Right lobe of liver (tissue), 6 donors: ENCODE measurements at places on chromosomes 12 and 14. TPM values are rescaled to one million over a fixed set of nuclear protein-coding genes. Genes with fewer than 3 reads are reported as not detected.
A peak's percentile ranks its signal among the peaks of the same experiment; 100 is the strongest.

DNA sequence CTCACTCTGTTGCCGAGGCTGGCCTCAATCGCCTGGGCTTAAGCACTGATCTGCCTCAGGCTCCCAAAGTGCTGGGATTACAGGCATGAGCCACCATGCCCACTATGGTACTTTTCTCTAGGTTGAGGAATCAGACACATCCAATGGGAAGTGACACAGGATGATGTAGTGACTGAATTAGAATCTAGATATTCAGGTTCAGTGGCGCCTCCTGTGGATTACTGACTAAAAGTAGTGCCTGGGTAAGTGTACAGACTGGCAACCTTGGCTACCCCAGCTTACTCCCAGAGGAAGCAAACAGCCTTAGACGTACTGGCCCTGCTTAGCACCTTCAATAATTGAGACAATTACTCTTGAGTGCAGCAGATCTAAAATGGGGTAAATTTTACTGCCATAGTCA lies 22.8 kb downstream of the GALNT8 start:
- H3K4me3 ChIP-seq = no peak overlapping the region
- no peaks in the 10 kb centered on the region for H3K4me1 ChIP-seq
- H3K27me3 ChIP-seq = no peaks in the 10 kb centered on the region
- DNase-seq = no peak
- H3K27ac ChIP-seq = no peak overlapping the region

GRCh38 chr12:29781705-29782266 lies 2.0 kb downstream of the TMTC1 start:
- no peaks in the 10 kb centered on the region for H3K4me1 ChIP-seq
- no peak overlapping the region for H3K4me3 ChIP-seq
- DNase-seq = no peak
- no peaks in the 10 kb centered on the region for H3K36me3 ChIP-seq
- no peaks in the 10 kb centered on the region for H3K27me3 ChIP-seq

- no peak overlapping the region for H3K27ac ChIP-seq
- H3K36me3 ChIP-seq = no peaks in the 10 kb centered on the region
Observed at GRCh38 chr12:106045251-106045674, 93.5 kb downstream of the NUAK1 start.

CLEC4A gene
- total RNA-seq = 0.63 TPM

DNA sequence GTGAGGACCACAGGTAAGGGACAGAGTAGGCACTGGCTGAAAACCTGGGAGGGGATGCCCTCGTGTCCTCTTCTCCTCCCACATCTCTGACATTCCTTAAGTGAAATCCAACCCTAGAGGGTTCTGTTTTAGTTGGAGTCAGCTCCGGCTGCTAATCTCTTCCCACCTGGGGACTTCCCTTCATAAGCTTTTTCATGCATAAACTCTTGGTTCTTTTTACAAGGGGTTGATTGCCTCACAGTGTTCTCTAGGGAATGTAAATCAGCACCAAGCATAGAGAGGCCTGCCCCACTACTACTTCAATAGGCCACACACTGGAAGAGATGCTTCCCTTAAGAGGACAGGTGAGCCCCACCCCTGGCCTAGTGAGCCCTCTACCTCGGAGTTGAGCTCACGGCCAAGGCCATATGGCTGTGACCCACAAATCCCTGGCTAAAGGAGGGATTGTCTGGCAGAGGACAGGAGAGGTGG lies 3.2 kb upstream of the SYNDIG1L start:
- no peaks in the 10 kb centered on the region for H3K4me1 ChIP-seq
- no peak overlapping the region for H3K27ac ChIP-seq
- H3K36me3 ChIP-seq = no peaks in the 10 kb centered on the region
- no peak for DNase-seq
- no peak overlapping the region for H3K4me3 ChIP-seq
- H3K27me3 ChIP-seq = no peaks in the 10 kb centered on the region

GRCh38 chr12:131908092-131909080 lies 14.0 kb downstream of the ULK1 start:
- no peaks in the 10 kb centered on the region for H3K4me1 ChIP-seq
- no peaks in the 10 kb centered on the region for H3K27me3 ChIP-seq
- DNase-seq = peak; percentile 54
- no peak overlapping the region for H3K4me3 ChIP-seq

ANO4 gene
- total RNA-seq = not detected

GRCh38 chr12:15520083-15520482 lies 197.8 kb downstream of the PTPRO start:
- DNase-seq = no peak
- H3K4me3 ChIP-seq = no peak overlapping the region
- no peaks in the 10 kb centered on the region for H3K27me3 ChIP-seq
- H3K36me3 ChIP-seq = no peaks in the 10 kb centered on the region
- no peak overlapping the region for H3K27ac ChIP-seq
- no peaks in the 10 kb centered on the region for H3K4me1 ChIP-seq

CLEC6A gene
- not detected for total RNA-seq
